ENCODE measurements at places on chromosomes 7 and 10.
A peak's percentile ranks its signal among the peaks of the same experiment; 100 is the strongest.

- DNase-seq, result no peak
Observed at GRCh38 chr7:154765118-154765517, 237.8 kb downstream of the PAXIP1 start.

DNA sequence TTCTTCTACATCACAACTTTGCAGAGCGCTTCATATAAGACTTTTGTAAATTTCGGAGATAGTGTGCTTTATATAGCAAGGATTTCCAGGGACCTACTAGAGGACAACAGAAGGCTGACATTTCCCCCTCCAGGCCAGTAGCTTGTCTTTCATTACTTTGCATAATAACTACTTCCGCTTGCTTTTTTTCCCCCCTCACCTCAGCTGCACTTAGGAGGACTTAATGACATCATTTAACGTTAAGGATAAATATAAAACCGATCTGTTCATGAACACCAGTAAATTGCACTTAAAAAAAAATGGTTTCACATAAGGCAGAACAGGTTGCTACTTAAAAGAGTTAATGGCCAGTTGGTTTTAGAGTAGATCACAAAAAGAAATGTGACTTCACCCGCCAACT, 172.3 kb downstream of the AUTS2 start:
- DNase-seq, result no peak

GRCh38 chr10:119166564-119166963, 1.1 kb upstream of the SFXN4 start:
- no peak for DNase-seq

DNA sequence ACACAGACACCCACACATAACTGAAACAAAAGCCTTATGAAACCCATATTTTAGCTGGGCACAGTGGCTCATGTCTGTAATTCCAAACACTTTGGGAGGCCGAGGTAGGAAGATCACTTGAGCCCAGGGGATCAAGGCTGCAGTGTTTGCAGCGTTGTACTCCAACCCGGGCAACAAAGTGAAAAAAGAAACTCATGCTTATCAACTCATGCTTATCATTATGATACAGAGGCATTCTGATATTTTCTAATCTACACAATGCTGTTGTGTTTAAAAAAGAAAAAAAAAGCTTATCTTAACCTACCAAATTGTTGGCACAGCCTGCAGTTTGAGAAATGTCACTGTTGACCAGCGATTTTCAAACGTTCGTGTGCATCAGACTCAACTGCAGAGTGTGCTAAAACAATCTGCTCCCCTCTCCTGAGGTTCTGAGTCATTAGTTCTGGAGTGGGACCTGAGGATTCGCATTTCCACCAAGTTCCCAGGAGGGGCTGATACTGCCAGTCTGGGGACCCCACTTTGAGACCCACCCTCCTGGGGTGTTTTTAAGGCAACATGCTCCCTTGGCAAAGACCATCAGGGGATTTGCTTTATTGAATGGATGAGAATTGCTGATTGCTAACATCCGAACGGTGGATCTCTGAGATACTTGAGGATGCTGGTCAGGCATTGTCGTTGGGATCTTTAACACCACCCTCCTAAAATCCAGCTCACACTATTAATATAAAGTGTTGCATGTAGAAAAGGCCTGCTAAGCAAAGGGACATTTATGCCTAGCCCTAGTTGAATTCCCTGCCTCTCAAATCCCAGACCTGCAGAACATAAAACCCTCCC, 16.2 kb downstream of the CHST3 start:
- DNase-seq, result no peak

DNA sequence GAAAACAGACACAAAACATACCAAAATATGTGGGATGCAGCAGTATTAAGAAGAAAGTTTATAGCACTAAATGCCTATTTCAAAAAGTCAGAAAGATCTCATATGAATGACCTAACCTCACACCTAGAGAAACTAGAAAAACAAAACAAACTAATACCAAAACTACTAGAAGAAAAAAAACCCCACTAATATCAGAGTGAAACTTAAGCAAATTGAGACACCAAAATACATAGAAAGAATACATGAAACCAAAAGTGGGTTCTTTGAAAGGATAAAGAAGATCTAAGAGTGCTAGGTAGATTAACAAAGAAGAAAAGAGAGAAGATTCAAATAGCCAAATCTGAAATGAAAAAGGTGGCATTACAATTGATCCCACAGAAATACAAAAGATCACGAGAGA, 494.1 kb downstream of the SH2D4B start:
- no peak for DNase-seq

DNA sequence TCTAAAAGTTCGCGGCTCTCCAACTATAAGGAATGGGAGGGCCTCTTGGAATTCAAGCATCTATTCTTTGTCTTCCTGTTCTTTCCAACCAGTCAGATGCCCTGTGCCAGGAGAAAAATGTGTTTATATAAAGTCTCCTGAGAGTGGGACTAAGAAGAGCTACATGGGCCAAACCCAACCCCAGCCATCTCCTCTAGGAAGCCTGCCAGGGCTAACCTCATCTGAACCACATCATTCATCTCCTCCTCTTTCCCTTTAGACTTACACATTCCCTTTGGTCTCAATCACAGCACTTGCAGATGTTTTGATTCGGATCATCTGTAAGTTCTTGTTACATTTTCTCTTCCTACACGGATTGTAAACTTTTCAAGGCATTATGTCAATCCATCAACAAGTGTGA, 62.6 kb downstream of the DOCK4 start:
- peak; percentile 81 for DNase-seq

- no peak for DNase-seq
Observed at GRCh38 chr7:102094316-102094650, 192.4 kb upstream of the SH2B2 start.

GRCh38 chr7:123725586-123726171, 23.1 kb downstream of the WASL start:
- no peak for DNase-seq

DNA sequence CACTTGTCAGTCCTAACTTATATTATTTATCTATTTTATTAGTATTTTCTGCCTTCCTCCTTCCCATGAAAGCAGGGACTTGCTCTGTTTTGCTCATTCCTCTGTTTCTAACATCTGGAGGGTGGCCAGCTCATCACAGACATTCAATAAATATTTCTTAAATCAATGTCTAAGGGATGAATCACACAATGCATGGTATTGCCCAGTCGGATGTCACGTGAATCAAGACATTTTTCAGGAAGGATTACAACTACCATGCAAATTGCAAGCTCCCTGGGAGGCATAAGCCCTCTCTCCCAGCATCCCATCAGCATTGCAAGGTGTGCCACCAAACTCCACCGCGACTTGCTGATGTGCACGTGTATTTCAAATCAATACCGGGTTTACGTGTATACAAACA, 146.6 kb upstream of the RNF32 start:
- DNase-seq, result no peak

DNA sequence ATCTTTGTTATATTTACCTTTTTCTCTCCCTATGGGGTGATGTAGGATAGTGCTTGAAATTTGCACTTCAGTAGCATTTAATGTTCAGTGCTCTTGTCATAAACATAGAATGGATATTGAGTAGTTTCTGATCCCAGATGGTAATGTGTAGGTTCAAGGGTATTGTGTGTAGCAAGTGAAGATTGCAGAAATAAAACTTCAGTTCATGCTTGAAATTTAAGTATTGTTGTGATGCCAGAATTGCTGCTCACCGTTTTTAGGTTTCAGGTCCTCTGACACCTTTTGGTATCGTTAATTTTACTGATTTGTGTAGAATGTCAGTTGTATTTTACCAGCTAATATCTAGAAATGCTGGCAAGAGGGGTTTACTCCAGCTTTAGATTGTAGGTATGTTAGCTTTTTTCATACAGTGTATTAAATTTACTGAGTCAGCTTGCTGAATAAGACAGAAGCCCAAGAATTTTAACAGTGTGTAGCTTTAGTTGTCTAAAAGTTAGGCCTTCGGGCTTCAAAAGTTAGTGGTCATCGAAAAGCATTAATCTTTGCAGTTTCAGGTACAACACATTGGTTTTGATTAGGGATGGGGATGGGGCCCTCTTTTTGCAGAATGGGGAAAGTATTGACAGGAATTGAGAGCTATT, 1.9 kb downstream of the PTEN start:
- no peak for DNase-seq

DNA sequence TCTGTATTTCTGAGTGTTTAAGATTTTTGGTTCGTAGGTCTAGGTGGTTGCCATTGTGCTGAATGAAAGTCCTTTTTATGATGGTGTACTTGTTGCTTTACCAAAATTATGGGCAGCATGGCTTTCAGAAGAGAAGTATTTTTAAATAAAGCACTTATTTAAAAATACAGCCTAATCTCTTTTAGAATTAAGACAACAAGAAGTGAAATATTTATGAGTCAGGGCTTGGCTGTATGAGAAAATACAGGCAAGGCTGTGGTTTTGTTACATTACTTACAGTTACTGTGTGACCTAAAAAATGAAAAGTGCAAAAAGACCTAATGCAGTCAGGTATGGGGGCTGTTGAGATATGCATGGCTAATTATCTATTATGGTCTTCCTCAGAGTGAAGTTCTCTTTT, 185.2 kb upstream of the PPP1R3A start:
- no peak for DNase-seq

DNA sequence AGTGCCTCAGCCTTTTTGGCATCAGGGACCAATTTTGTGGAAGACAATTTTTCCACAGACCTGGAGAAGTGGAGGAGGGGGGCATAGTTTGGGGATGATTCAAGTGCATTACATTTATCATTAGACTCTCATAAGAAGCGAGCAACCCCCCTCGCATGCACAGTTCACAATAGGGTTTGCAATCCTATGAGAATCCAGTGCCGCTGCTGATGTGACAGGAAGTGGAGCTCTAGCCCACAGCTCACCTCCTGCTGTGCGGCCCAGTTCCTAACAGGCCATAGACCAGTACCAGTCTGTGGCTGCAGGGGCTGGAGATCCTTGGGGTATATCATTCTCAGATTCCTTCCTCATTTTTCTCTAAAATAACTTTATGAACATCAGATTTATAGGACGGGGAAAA, 50.8 kb downstream of the ATAD1 start:
- DNase-seq, result no peak

- DNase-seq, result no peak
Observed at GRCh38 chr7:140571538-140572122, 69.0 kb downstream of the DENND2A start.

- DNase-seq, result no peak
Observed at GRCh38 chr10:133458710-133459453, 5.1 kb downstream of the SCART1 start.

- no peak for DNase-seq
Observed at GRCh38 chr7:128003787-128004186, 27.4 kb downstream of the LRRC4 start.

GRCh38 chr10:118742782-118743181, 12.0 kb downstream of the CACUL1 start:
- DNase-seq, result no peak

DNA sequence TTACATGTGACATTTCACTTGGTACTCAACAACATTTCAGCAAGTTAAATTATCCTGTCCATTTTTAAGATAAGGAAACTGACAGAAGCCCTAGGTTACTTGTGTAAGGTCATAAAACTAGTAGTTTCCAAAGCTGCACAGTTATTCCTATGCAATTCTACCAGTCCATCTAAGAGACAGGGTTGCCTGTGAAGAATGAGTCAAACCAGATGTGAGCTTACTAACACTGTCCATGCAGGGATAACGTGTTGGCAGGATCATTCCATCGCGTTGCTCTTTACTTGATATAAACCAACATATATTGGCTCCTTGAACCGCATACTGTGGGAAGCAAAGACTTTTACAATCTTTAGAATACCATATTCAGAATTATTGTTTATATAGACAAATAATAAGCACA, 280.9 kb upstream of the HGF start:
- DNase-seq, result peak; percentile 82

DNA sequence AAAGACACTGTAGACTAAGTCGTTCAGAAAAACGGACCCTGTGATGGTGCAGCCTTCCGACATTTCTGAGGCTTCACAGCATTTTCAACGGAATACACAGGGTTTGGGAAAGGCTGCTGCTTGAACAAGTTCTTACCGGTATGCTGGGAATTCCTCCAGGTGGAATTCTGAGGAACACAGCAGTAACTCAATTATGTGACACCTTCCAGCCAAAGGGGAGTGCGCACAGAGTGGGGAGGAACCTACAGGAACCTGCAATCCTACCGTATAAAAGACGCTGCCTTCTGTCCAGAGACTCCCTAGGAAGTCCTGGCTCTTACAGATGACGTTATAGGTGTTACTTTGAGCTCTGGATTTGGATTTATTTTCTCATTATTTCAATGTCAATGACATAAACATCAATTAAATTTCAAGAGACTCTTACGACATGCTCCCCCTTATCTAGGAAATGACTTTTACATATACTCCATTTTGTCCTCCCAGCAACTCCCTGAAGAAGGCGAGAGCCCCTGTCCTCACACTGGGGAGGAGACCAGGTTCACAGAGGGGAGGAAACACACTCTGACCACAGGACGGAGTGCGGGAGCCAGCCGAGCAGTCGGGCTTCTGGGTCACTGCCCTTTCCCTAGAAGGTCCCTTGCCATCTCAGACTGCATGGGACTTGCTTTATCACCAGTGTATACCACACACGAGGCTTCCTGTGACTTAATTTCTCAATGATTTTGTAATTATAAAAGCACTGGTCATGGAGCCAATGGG, 27.9 kb downstream of the VIPR2 start:
- DNase-seq, result no peak

DNA sequence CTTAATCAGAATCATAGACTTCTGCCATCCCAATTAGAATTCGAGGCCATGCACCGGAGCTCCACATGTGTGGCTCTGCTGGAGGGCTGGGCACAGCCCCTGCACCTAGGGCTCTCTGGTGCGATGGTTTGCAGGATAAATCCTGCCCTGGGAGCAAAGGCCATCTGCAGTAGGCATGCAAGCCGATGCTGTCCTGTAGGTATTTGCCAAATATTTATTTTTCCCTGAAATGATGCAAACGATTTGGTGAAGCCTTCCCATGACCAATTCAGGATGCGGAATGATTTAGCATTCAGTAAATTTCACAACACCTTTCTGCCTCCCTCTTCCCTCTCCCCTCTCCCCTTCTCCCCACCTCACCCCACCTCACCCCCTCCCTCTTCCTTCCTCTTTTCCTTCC, 170.6 kb downstream of the EBF3 start:
- DNase-seq, result no peak

- DNase-seq, result no peak
Observed at GRCh38 chr10:75403939-75404814, 2.6 kb upstream of the ZNF503 start.

DNA sequence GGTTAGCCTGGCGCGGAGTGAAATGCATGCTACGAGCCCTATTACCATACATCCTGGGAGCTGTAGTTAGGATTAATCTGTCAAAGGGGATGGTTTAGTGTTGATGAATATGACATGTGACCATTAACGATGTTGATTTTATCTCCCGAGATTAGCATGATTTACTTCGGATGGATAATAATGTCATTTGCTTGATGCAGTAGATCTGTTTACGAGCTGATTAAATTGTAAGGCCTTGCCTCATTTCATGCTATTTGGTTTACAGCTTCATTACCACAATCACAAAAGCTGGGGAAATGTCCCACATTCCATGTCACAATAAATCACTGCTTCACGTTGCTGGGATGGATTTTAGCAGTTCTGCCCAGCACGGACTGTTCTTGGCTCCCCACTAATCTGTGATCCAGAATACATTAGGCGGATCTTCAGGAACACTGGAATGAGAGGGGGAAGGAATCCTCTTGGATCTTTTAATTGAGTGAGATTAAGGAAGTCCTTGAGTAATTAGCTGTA, 22.3 kb downstream of the ZNF503 start:
- no peak for DNase-seq

- DNase-seq, result no peak
Observed at GRCh38 chr10:15295537-15296325, 75.4 kb downstream of the FAM171A1 start.

Data from skeletal muscle cell (primary cell).